ENCODE measurements at places on chromosomes 2 and 18. TPM values are rescaled to one million over a fixed set of nuclear protein-coding genes. Genes with fewer than 3 reads are reported as not detected.

The GKN1 gene
- polyA plus RNA-seq: not detected

The ANO7 gene
- polyA plus RNA-seq: 1.9 TPM

The HOXD3 gene
- 26.5 TPM for polyA plus RNA-seq

GRCh38 chr2:224774735-224775134, 58.6 kb upstream of the CCDC195 start:
- DNase-seq: no peak

GRCh38 chr2:28349546-28350165, 43.0 kb upstream of the FOSL2 start:
- DNase-seq: no peak

The CYP27C1 gene
- 12.3 TPM for polyA plus RNA-seq

DNA sequence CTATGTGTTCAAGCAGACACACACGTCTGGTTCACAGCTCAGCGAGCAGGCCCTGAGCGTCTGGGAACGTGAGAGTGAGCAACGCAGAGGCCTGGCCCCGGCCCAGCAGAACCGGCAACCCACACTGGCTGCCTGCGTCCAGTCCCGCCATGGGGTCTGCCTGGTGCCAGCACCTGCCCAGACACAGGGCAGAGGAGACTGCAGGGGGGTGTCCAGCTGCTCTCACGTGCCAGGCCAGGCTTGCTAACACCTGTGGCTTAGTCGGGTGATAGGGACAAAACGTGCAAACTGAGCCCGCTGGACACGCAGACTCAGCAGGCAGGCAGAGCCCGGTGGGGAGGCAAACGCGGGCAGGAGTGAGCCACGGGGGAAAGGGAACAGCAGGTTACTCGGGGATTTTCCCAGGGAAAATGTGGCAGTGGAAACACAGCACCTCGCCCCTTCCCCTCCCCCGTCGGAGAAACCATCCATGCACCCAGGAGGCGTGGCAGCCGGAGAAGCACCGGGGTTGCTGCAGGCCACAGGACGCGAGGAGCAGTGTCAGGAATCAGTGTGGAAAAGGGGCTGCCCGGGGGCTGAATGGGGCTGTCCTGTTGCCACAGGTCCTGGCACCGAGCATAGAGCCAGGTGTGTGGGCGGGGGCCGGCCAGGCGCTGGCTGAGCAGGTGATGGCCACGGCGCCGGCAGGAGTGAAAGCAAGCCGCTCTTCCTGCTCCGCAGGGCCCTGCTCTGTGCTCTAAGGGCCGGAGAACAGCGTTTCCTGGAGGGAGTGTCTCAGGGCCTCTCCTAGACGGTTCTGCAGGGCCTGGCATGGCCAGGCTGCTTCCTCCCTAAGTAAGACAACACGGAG, 154.7 kb downstream of the HDAC4 start:
- DNase-seq: no peak

GRCh38 chr2:133424876-133425275, 143.4 kb downstream of the NCKAP5 start:
- DNase-seq: no peak

The QPCT gene
- 14.3 TPM for polyA plus RNA-seq

DNA sequence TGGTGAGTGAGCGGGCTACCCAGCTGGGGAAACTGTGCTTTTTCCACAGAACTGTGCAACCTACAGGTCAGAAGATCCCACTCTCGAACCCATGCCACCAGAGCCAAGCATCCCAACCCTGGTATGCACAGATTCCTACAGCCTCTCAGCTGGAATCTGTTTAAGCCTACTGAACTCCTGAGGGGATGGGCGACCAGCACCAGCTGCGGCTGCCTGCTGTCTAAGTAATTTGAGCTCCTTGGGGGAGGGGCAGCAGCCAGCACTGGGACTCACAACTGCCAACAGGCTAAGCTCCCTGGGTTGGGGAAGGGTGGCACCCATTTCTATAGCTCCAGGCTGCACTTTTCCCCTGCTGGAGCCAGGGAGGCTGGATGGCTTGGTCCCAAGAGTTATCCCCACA, 11.8 kb downstream of the CYP27C1 start:
- DNase-seq: no peak

The RTKN gene
- 89.3 TPM for polyA plus RNA-seq

The ID2 gene
- 284 TPM for polyA plus RNA-seq

GRCh38 chr2:126722546-126722945, 66.6 kb downstream of the GYPC start:
- DNase-seq: no peak

GRCh38 chr18:34809451-34810072, 99.5 kb downstream of the DTNA start:
- DNase-seq: no peak

The CPLX4 gene
- polyA plus RNA-seq: 0.16 TPM

GRCh38 chr2:44844651-44845270, 96.7 kb upstream of the SIX3 start:
- DNase-seq: no peak

- no peak for DNase-seq
Observed at GRCh38 chr2:24855022-24855622, 61.9 kb downstream of the CENPO start.

DNA sequence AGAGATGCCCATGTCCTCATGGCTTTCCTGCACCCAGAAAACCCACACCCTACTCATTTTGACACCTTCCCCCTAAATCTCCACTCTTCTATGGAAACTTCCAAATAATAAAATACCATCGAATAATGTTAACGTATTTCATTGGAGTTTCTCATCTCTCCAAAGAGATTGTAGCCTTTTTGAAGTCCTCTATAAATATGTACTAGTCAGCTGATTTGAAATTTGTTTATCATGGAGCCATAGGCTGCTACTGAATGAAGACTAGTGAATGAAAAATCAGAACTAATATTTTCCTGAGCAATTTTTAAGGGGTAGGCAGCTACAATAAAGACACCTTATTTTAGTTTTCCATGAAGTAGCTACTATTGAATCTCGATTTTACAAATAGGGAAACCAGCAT, 226.1 kb upstream of the EPAS1 start:
- DNase-seq: no peak

GRCh38 chr2:197059477-197059876, 133.0 kb upstream of the PGAP1 start:
- no peak for DNase-seq

GRCh38 chr2:20917287-20917660, 94.4 kb upstream of the LDAH start:
- DNase-seq: no peak

The FAM237A gene
- not detected for polyA plus RNA-seq

All from renal cortex interstitium (tissue), 15 donors.